ENCODE measurements at places on chromosomes 7 and 10.

DNA sequence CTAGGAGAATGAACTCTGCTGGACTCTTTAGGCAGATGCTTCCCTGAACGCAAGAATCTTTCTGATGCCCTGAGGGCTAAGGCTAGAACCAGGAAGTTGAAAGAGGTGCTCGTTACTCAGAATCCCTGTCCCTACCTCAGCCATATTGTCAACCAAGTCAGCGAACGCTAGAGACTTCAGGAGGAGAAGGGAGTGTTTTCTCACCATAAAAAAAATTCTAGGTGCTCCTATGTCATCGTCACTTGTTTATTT, 359.4 kb downstream of the PRPF18 start:
- no peak for DNase-seq

- no peak for DNase-seq
Observed at GRCh38 chr10:93514521-93514920, 18.1 kb downstream of the CEP55 start.

GRCh38 chr10:70827086-70827757, 11.5 kb downstream of the SGPL1 start:
- DNase-seq: no peak

DNA sequence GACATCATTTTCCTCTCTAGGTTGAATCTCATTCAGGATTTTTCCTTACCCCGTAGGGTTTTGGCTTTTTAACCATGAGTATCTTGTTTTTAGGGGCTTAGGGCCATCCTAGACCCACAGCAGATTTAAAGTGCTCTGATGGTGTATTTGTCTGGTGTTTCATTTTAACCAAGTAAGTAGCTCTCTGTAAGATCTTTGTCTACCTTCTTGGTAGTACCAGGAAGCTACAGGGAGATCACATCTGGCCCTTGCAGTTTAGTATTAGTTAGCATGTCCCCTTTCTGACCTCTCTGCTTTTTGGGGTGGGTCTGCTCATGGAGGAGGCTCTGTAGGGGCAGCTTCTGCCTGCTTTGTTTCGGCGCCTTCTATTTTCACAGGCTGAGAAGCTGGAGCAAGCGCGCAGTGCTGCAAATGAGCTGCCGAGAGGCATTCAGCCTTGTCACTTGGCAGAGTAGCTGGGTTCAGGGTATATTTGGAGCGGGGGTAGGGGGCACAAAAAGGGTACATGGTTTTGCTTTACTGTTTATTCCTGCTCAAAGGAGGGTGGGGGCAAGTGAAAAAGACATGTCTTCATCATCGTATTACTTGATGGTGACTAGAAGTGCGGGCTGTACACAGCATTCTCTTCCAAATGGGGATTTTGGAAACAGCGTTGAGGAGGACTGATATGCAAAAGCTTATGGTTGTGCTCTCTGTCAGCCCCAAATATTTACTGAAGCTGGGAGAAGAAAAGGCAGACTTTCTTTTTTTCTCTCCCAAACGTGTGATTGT, 146.3 kb downstream of the CELF2 start:
- DNase-seq: no peak

- no peak for DNase-seq
Observed at GRCh38 chr7:158829021-158829341, 328 bp downstream of the ESYT2 start.

GRCh38 chr10:73493781-73494180, 2.0 kb downstream of the PPP3CB start:
- DNase-seq: no peak

DNA sequence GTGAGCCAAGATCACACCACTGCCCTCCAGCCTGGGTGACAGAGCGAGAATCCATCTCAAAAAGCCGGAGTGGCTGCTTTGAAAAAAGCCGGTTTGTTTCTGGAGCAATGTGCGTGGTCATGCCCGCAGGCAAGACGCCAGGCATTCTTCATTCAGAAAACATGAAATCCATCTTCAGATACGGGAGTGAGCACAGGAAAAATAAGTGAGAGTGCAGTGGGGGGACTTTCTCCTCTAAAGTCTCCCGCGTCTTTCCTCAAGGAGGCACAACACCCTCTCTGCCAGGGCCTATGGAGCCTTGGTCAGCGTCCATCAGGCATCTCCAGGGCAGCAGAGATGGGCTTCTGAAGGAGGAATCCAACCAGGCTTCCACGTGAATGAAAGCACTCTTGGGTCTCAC, 62.3 kb upstream of the DGKI start:
- DNase-seq: no peak

GRCh38 chr10:29998142-29998808, 61.1 kb downstream of the JCAD start:
- DNase-seq: peak; percentile 45

DNA sequence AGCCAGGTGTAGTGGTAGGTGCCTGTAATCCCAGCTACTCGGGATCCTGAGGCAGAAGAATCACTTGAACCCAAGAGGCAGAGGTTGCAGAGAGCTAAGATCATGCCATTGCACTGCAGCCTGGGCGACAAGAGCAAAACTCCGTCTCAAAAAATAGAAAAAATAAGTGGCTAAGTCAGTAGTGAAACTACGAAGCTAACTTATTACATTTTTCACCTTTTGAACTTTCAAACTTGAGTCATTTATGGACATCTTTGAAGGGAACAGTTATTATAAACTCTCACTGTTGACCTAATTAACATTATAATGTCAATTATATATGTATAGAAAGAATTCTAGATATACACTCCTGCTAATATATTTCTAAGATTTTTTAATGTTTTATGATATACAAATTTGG, 541.5 kb upstream of the C7orf33 start:
- DNase-seq: no peak

- DNase-seq: no peak
Observed at GRCh38 chr10:28631896-28632583, 45.3 kb upstream of the BAMBI start.

- no peak for DNase-seq
Observed at GRCh38 chr7:150972023-150972468, 6.1 kb downstream of the KCNH2 start.

GRCh38 chr7:55296070-55296469, 69.1 kb upstream of the LANCL2 start:
- no peak for DNase-seq

- no peak for DNase-seq
Observed at GRCh38 chr7:131249003-131249402, 78.7 kb upstream of the MKLN1 start.

DNA sequence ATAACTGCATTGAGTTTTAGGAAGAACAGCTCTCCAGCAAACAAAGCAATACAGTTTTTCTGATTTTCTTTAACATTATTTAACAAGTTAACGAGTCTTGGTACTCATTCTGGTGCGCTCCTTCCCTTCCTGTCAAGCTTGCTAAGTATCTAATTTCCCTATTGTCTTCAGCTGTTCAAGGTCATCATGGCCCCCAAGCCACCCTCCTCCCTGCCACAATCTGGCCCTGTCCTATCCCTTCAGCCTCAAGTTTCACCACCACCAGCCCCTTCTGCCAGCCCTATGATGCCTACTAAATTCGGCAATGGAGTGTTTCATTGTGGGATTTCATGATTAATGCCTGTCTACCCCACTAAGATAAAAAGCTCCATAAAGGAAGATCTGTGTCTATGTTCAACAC, 121.0 kb downstream of the SORCS1 start:
- no peak for DNase-seq

DNA sequence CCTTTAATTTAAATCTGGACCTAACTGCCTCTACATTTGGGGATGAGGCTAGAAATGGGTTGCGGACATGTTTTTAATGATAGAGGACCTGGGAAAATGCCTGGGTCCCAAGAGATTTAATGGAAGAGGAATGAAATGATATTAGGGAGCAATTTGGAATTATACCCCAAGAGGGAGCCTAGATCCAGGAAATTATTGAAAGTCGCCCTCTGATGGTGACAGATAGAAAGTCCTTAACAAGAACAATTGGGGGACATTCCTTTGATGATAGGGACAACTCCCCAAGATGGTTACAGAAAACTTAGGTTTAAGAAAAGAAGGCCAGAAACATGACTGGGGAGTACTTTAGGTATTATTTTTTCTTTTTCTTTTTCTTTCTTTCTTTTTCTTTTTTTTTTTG, 9.5 kb upstream of the TSGA13 start:
- DNase-seq: peak; percentile 24

DNA sequence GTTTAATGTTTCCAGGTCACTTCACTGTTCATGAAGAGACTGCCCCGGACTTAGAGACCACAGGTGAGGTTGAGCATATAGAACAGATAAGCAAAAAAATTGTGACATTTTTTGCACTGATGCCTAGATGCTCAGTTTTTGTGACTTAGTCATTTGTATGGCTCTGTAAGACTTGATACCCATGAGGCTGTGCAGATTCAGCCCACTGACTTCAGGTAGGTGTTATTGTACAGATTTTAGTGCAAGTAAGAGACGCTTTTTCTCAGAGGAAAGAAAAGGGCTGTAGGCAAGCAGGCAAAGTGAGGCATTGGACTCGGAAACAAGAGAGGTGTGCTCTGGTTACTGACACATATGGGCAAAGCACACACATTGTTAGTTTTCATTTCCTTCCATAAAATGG, 820.1 kb upstream of the SORCS1 start:
- no peak for DNase-seq

DNA sequence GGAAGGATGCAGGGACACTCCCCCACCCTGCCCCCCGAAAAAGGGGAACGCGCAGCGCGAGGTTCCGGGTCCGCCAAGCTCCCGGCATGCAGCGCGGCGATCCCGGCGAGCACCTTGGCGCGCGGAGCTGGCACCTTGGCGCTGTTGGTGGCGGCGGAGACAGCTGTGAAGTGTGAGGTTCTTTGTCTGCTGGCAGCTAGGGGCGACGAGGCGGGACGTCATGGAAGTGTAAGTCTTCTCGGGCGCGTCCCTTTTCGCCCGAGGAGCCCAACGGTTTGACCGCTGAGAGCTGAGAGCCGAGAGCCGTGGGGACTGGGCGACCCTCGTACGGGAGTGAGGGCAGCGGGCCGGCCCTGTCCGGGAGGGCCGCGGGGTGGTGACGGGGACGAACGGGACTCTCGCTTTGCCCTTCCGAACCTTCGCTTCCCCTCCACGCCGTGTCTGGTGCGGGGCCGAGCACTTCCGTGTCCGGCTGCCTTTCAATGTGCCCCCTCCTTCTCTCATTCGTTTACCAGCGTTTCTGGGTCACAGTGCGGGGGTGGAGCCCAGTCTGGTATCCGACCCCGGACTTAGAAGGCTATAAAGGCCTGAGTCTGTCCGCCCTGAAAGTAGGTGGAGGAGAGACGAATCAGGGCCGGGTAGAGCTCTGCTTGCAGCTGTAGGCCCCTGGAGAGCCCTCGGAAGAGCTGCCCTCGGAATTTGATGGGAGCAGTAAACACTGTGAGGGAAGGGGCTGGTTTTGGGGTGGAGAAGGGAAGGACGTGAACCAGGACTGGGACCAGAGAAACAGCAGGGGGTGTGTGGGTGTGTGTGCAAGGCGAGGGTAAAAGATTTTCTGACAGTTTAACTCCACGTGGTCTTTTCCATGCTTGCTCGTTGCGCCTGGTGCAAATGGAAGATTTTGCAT, at the start of gene CRCP:
TSS of gene CRCP (plus strand) at position 105 of the 907 bp plus-strand sequence. CDS start at position 221, 116 bp downstream.
- no peak for DNase-seq

GRCh38 chr7:45969940-45970339, 48.9 kb upstream of the IGFBP3 start:
- DNase-seq: no peak

GRCh38 chr7:122468945-122469344, 164.4 kb upstream of the FEZF1 start:
- no peak for DNase-seq

DNA sequence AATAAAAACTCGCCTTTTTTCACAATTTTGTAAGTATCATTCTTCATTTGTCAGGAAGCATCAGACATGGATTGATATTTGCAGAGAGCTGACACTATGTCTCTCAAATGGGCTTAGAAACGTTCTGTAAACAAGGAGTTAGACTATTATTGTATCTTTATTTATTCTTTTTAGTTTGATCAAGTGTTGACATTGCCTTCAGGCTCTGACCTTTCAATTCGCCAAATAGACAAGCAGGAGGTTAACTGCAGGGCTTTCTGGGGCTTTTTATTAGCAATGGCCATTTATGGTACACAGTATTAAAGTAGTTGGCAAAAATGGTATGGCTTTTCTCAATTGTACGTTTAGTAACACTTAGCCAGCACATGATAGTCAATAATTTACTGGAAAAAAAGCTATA, 221.7 kb downstream of the ZWINT start:
- no peak for DNase-seq

DNA sequence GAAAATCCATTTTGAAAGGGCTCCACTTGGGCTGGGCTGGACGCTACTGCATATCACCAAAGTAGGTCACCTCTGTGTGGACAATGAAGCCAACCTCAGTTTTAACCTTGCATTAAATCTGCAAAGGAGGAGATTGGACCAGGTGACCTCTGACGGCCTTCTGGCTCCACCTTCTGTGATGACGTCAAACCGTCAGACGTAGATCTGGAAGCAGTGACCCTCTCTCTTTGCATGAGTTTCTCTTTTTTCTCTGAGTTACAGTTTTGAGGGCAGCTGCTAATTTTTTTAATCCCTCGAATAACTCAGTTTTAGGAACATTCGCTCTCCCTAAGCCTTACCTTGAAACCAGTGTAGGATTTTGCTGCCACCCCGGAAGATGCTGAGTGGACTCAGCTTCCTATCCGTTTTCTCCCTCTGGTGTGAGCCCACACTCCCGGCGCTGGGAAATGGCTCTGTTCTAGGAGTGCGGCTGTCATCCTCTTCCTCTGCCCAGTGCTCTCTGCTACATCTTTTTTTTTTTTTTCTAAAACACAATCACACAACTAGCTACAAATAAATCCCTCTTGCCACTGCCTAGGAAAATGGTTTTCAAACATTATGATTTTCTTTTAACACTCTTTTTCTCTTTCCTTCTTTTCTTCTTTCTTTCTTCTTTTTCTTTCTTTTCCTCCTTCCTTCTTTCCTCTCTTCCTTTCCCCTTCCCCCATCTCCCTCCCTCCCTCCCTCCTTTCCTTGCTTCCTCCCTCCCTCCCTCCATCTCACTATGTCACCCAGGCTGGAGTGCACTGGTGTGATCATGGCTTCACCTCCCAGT, 27.7 kb upstream of the NMT2 start:
- no peak for DNase-seq

DNA sequence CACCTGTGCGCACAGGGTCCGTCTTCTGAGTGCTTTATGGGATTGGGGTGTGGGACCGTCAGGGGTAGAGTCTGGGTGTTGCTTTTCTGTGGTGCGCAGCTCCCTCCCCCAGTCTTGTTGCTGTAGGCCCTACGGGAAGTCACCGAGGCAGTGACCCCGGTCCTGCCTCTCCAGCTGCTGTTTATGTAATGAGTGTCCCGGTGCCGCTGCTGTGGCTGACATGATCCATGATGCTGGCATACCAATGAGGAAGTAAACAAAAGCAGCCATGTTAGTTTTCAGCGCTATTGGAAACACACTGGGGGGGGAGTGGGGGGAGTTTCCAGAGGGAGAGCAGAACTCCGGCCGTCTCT, 1.1 kb downstream of the TRIM8 start:
- no peak for DNase-seq

All from SK-N-MC (cell line).